ENCODE measurements at places on chromosomes 7 and 10. TPM values are rescaled to one million over a fixed set of nuclear protein-coding genes. Genes with fewer than 3 reads are reported as not detected.

Gene USP54
- total RNA-seq = 9.8 TPM

Gene SFTPA1
- not detected for total RNA-seq

Gene AQP1
- 19.5 TPM for total RNA-seq

Gene GPC2
- total RNA-seq = 6.0 TPM

Gene PARP12
- total RNA-seq = 17.3 TPM

Gene ZNF467
- 0.59 TPM for total RNA-seq

Gene GNG11
- 26.1 TPM for total RNA-seq

Gene PDE1C
- 0.74 TPM for total RNA-seq

Gene CRTAC1
- total RNA-seq = under 0.01 TPM

Gene BUD31
- 76.3 TPM for total RNA-seq

Gene PNLIPRP2
- not detected for total RNA-seq

Gene NKX2-3
- total RNA-seq = 0.89 TPM

Gene GALNT11
- 77.2 TPM for total RNA-seq

Gene ZMIZ1
- 40.2 TPM for total RNA-seq

Gene LRRC4
- not detected for total RNA-seq

Gene NCAPG2
- total RNA-seq = 24.4 TPM

Gene SLC16A9
- 1.2 TPM for total RNA-seq

Gene FEZF1
- total RNA-seq = not detected

Gene RELN
- total RNA-seq = under 0.01 TPM

Gene AGFG2
- 4.4 TPM for total RNA-seq

Gene NRCAM
- total RNA-seq = 0.28 TPM

Gene PLPP4
- total RNA-seq = 49.6 TPM

Gene CH25H
- not detected for total RNA-seq

Gene TDRD1
- total RNA-seq = not detected

Gene ANKRD1
- total RNA-seq = 56.1 TPM

Gene DBF4
- 6.8 TPM for total RNA-seq

Gene CRYGN
- not detected for total RNA-seq

Gene WNT8B
- total RNA-seq = not detected

Gene PLAC9
- total RNA-seq = 2.6 TPM

Gene GNAT3
- total RNA-seq = not detected

Gene POM121C
- 32.0 TPM for total RNA-seq

Gene MACC1
- 0.05 TPM for total RNA-seq

Gene FBXW4
- total RNA-seq = 45.4 TPM
